ENCODE measurements at places on chromosomes 11 and 22.

DNA sequence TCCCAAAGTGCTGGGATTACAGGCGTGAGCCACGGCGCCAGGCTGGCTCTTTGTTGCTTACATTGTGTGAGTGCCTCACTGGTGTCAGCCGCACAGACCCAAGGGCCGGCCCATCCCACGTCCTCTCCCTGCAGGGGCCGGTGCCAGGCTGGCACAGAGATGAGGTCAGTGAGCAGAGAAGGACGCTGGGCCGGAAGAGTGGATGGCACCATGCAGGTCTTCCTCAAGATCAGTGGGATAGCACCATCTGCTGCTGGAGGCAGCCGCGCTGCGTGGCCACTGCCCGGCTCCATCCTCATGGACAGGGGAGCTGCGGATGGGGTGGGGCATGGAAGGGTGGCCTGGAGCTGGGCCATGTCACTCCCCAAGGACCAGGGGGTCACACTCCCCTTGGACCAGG lies 22.0 kb upstream of the FGF4 start:
- DNase-seq, result no peak

- DNase-seq, result no peak
Observed at GRCh38 chr11:118636569-118637290, 29.3 kb downstream of the PHLDB1 start.

DNA sequence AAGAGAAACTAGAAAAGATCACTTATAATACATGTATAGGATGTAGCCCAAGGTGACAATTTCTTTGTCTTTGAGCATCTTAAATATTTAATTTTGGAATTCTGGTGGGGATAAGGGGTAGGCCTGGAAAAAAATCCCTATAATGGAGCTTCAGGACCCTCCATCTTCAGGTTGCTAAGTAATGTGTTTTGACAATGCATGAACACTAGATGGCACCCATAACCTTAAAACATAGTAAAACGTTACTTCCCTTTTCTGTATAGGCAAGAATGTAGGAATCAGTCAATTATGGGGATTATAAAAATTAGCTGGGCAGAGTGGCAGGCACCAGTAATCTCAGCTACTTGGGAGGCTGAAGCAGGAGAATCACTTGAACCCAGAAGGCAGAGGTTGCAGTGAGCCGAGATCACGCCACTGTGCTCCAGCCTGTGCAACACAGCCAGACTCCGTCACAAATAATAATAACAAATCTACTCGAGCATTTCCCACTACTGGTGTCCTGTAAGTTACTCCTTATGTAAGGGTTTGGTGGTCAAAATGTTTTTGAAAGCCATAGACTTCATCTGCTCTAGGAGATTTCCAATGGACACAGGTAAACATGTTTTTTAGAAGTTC lies 541.9 kb upstream of the CCDC90B start:
- DNase-seq, result no peak

GRCh38 chr22:28903729-28904128 lies 20.4 kb downstream of the ZNRF3 start:
- no peak for DNase-seq

DNA sequence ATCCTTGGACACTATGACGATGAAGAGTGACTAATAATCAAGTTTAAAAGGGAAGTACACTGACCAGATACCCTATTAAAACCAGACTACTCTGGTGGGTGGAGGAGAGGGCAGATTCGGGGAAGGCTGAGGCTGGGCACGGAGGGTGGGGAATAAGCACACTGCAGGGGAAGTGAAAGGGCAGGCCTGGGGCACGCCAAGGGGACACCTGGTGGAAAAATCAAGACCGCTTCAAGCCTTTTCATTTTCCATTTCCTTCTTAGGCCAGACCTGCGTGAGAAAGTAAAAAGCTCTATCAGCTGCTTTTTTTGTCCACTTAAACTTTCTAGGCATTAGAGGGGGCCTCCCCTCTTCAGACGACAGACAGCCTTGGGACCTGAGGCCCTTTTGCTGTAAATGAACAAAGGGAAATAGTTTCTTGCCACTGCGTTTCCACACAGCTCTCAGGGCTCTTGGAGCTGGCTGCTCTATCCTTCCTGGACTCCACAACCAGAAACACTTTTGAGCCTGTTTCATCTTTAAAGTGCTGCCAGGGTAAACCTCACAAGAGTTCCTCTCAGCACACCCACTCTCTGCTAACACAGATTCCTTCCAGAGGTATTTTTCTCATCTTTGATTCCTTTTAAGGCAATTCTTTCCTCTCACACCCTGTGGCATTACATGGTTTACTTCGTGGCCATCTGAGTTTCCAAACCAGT lies 25.0 kb upstream of the SERPIND1 start:
- peak; percentile 51 for DNase-seq

DNA sequence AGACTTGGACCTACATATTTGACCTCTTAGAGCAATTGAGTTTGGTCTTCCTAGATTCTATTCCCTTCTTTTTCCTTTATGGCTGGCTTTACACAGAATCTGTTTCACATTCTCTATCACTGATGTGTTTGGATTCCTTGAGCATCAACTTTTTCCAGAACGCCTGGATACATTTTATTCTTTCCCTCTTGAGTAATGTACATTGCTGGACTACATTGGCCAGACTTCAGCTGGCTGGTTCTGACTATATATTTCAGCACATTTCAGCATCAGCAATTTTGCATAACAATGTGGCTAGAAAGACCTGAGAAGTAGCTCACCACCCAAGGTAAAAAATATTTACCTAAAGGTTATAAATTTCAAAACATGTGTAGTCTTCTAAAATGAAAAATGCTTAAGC lies 2198.2 kb upstream of the RAG2 start:
- DNase-seq, result no peak

Data from GM12892 (cell line).